ENCODE measurements at places on chromosomes 3 and 15.

- H3K27ac ChIP-seq: no peak overlapping the region
- no peak overlapping the region for H3K4me3 ChIP-seq
- no peaks in the 10 kb centered on the region for H3K27me3 ChIP-seq
These were observed 439.7 kb upstream of the FRG2C start for GRCh38 chr3:75224412-75224811.

DNA sequence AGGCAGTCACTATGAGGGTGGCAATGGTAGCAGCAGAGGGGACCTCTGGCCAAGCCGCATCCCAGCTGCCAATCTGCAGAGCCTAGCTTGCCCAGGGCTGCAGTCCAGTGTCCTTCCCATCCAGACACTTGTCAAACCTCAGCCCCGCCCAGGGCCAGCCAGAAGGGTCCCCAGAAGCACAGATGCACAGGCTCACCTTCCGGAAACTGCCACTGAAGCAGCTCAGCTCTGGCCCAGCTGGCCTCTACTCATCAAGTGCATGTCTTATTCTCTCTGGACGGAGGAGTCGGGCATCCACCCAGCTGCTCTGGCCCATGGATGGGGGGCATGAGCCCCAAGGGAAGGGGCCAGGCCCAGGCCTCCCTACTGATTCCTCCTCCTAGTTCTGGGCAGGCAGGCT lies 69.2 kb downstream of the DNAJB8 start:
- H3K36me3 ChIP-seq: no peaks in the 10 kb centered on the region
- H3K27ac ChIP-seq: no peak overlapping the region
- H3K4me1 ChIP-seq: no peaks in the 10 kb centered on the region
- no peak overlapping the region for H3K4me3 ChIP-seq

GRCh38 chr15:56174649-56175048 lies 69.0 kb downstream of the RFX7 start:
- peaks cover 39% of the 10 kb centered on the region for H3K4me1 ChIP-seq
- H3K4me3 ChIP-seq: no peak overlapping the region
- H3K36me3 ChIP-seq: peaks cover 42% of the 10 kb centered on the region
- DNase-seq: no peak
- no peaks in the 10 kb centered on the region for H3K27me3 ChIP-seq
- no peak overlapping the region for H3K27ac ChIP-seq

DNA sequence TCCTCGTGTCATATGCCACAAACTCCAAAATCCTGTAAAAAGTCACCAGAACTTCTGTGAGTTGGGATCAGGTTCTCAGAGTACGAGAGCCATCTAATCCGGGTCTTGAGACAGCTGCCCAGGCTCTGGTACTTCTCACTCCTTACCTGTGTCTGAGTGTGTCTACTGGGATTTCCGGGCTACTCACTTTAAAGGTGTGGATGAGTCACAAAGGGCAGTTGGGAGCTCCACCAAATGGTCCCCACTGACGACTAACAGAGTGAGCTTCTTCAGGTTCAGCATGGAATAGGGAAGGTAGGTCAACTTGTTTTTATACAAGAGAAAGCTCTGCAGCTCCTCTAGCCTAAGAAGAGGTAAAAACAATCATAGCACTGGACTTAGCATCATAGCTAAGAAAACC lies 29.5 kb downstream of the RTP3 start:
- no peak overlapping the region for H3K4me3 ChIP-seq
- DNase-seq: no peak
- H3K27ac ChIP-seq: no peak overlapping the region
- H3K36me3 ChIP-seq: no peaks in the 10 kb centered on the region

GRCh38 chr3:194930377-194931204 lies 244.9 kb downstream of the FAM43A start:
- no peaks in the 10 kb centered on the region for H3K4me1 ChIP-seq
- DNase-seq: no peak
- no peaks in the 10 kb centered on the region for H3K36me3 ChIP-seq
- no peak overlapping the region for H3K4me3 ChIP-seq

DNA sequence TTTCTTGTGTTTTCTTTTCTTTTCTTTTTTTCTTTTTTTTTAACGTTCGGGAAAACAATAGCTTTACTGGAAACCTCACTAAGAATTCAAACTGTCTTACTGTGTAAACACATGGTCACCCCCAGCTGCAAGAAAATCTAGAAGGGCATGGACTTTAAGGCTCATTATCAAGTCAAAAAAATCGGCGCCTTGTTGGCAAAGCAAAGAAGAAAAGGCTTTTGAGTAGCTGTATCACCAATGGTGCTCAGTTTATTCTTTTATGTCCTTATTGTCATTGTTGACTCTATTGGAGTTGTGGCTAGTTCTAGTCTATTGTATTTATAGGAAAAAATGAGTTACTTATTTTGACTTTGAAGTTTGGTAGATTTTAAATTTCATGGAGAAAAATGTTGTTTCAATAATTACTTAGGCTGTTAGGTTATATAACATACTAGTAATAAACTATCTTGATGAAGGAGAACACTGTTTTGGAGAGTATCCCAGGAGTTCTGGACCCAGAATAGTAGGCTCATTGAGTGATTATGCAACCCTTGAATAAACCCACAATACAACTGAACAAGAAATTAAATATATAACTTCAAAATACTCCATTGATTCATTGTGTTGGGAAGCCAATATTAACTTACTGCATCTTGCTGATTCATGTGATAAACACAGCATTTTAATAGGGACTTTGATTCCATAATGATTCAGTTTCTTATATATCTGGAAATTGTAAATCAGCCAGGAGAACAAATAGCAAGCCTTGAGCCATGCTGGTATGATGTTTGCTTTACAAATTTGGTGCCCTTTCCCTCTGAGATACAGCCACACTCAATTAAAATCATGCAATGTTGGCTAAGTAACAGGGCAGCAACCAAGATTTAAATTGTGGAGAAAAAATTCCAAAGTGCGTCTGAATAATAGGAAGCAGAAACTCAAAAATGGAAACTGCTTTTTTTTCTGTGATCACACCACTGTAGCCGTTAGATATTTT lies 27.8 kb upstream of the GOLIM4 start:
- H3K27me3 ChIP-seq: no peaks in the 10 kb centered on the region
- no peaks in the 10 kb centered on the region for H3K36me3 ChIP-seq
- no peaks in the 10 kb centered on the region for H3K4me1 ChIP-seq

- H3K4me1 ChIP-seq: no peaks in the 10 kb centered on the region
- DNase-seq: no peak
- no peaks in the 10 kb centered on the region for H3K36me3 ChIP-seq
- no peak overlapping the region for H3K27ac ChIP-seq
- no peaks in the 10 kb centered on the region for H3K27me3 ChIP-seq
These were observed 298.2 kb downstream of the UBE2E2 start for GRCh38 chr3:23501201-23501802.

DNA sequence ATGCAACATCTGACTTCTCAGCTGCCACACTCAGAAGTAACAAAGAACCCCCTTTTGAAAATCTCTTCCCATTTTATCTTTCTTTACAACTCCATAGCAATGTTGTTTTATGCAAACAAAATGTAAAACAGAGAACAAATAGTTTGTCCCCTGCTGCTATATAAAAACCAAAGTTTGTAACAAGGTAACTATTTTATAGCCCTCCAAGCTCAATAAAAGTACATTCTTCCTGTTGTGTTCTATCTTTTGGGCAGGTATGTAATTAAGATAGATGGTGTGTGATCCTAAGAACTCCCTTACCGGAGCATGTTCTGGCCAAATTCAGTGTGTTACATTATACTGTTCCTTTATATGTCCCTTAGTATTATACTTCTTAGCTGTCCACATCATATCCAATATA lies 12.6 kb upstream of the CGNL1 start:
- H3K27me3 ChIP-seq: no peaks in the 10 kb centered on the region
- no peaks in the 10 kb centered on the region for H3K4me1 ChIP-seq
- DNase-seq: no peak
- no peaks in the 10 kb centered on the region for H3K36me3 ChIP-seq
- H3K4me3 ChIP-seq: no peak overlapping the region

DNA sequence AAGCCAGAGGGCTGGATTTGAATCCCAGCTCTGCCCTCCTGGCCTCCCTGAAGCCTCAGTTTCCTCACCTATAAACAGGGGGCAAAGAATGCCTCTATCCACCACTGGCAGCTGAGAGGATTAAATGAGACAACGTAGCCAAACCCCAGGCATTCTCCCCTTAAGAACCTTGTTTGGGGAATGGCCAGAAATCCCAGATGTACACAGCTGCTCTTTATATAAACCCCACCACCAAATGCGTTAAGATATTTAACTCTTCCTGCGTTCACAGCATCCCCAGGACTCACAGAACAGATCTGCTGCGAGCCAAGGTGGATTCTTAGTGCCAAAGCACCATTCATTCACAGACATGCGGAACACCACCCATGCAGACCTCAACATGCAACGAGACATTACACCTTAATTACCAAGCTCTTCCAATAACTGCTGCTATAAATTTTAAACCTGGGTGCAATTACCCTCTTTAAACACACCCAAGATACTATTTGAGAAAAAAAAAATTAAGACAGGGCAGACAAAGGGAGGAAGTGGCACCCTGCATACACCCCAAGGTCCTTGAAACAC lies 5.2 kb downstream of the TLE3 start:
- DNase-seq: no peak
- H3K27me3 ChIP-seq: no peaks in the 10 kb centered on the region

DNA sequence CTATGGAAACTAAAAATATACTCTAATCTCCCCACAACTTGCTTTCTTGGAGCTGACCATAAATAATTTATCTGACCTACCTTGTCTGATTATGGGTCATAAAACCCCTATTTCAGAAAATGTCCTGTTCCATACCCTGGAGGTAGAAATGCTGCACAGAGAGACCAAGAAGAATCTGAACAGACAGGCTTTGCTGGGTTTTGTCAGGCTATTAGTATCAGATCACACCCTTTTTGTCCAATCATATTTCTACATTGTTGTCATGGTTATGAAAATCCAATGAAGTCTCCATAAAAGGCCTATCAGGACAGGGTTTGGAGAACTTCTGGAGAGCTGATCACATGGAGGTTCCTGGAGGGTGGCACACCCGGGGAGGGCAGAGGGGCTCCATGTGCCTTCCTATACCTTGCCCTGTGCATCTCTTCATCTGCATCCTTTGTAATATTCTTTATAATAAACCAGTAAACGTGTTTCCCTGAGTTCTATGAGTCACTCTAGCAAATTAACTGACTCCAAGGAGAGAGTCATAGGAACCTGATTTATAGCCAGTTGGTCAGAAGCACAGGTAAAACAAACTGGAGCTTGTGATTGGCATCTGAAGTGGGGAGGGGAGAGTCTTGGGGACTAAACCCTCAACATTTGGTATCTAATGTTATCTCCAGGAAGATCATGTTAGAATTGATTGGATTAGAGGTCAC lies 58.1 kb downstream of the NGLY1 start:
- H3K27me3 ChIP-seq: no peaks in the 10 kb centered on the region
- no peak overlapping the region for H3K27ac ChIP-seq
- H3K36me3 ChIP-seq: peaks cover 28% of the 10 kb centered on the region
- H3K4me3 ChIP-seq: no peak overlapping the region
- H3K4me1 ChIP-seq: no peaks in the 10 kb centered on the region

- no peaks in the 10 kb centered on the region for H3K4me1 ChIP-seq
- H3K27me3 ChIP-seq: peaks cover 40% of the 10 kb centered on the region
- H3K36me3 ChIP-seq: no peaks in the 10 kb centered on the region
- H3K27ac ChIP-seq: no peak overlapping the region
These were observed 8.9 kb upstream of the SEMA5B start for GRCh38 chr3:123036352-123037014.
